ENCODE measurements at places on chromosomes 1 and 21.

- peak; percentile 27 for DNase-seq
Observed at GRCh38 chr1:37673920-37674319, 18.4 kb upstream of the CDCA8 start.

- no peak for DNase-seq
Observed at GRCh38 chr1:15381805-15382204, 27.9 kb upstream of the EFHD2 start.

GRCh38 chr1:42529724-42530181, 66.7 kb downstream of the CCDC30 start:
- DNase-seq = no peak

GRCh38 chr1:239858529-239858928, 233.2 kb upstream of the FMN2 start:
- no peak for DNase-seq

- DNase-seq = no peak
Observed at GRCh38 chr1:213438339-213438738, 387.3 kb downstream of the RPS6KC1 start.

GRCh38 chr21:31265366-31266013, 78.6 kb downstream of the TIAM1 start:
- no peak for DNase-seq

- DNase-seq = no peak
Observed at GRCh38 chr1:29057700-29058099, 66.0 kb downstream of the TMEM200B start.

DNA sequence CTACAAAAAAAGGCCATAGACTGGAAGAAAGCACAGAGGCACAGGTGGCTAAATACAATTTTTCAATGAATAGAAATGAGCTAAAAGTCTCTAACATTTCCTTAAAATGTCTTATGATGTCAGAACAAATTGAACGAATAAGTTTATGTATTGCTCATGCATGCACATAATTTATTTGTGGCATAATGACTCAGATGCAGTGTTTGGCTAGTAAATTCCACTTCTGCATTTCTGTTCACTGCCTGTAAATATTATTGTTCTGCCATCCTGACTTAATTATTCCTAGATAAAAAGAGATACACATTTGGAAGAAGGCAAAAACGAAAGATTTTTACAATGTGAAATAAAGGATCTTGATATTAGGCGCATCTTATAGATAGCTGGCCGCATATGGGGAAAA, 26.6 kb upstream of the EXO1 start:
- no peak for DNase-seq

DNA sequence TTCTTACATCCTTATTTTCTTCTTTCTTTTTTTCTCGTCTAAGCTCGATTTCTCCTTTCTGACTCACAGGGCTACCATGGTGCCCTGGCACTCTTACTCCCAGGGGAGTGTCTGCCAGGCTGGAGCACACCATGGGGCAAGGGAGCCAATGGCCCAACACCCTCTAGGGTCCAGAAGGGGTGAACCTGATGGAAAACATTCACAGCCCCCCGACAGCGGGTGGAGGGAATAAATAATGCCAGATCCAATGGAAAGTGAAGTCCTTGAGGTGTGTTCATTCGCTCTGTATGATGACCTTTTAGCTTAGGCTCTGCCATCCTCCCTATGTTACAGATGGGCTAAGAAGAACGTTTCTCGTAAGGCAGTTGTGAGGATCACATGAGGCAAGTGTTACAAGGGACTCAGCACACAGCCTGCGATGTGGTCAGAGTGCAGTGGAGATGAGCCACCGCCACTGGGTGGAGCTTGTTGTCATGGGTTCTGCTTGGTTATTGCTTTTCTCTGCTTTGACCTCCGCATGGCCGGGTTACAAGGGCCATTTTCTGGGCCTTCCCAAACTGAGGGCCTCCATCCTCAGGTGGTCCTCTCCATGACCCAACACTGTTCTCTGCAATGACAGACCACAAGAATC, 3.5 kb upstream of the FCMR start:
- no peak for DNase-seq

DNA sequence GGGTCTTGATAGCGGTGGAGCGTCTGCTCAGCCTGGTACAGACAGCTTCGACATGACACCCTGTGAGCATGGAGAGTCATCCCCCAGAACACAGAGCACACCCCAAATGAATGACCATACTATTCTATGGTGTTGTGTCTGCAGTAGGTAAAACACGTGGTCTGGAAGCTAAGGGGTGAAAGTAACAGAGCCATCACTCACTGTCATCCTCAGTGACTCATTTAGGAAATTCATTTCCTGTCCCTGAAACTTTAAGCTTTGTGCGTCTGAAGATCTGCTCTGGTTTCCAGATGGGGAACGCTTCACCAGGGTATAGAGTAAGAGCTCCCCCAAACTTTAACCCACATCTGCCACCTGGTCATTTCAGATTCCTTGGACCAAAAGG, 94.8 kb upstream of the DISP3 start:
- no peak for DNase-seq

GRCh38 chr1:85295654-85296053, 19.2 kb upstream of the BCL10 start:
- no peak for DNase-seq

Measured in stimulated activated CD8-positive, alpha-beta memory T cell treated with anti-CD3 and anti-CD28 coated beads, Interleukin-15, amount 100 ng/mL, for 4 hours (primary cell).